SK-MEL-5 (cell line): ENCODE measurements at places on chromosomes 6 and 20.

GRCh38 chr6:30647242-30648116, 546 bp downstream of the C6orf136 start:
- peak; percentile 59 for DNase-seq

GRCh38 chr6:126300735-126301134, 39.2 kb upstream of the CENPW start:
- no peak for DNase-seq

DNA sequence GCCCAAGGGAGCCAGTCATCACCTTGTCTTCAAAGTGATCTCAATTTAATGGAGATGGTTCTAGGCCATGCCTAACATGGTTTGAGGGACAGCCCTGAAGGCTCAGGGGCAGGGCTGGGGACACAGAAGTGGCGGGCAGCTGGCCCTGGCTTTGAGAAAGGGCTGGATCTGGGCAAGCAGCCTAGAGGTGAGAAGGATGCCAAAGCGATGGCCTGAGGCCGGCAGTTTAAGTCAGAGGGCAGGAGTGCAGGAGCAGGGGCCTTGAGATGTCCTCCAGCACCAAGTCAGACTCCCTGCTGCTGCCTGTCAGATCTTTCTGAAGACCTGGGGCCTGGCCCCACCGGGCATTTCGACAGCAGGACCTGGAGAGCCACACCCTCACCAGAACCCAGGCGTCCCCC, 28.4 kb upstream of the APMAP start:
- no peak for DNase-seq

GRCh38 chr6:29603930-29604329, 19.0 kb downstream of the OR2H2 start:
- DNase-seq = no peak

GRCh38 chr6:121584586-121585369, 149.3 kb downstream of the GJA1 start:
- DNase-seq = no peak

DNA sequence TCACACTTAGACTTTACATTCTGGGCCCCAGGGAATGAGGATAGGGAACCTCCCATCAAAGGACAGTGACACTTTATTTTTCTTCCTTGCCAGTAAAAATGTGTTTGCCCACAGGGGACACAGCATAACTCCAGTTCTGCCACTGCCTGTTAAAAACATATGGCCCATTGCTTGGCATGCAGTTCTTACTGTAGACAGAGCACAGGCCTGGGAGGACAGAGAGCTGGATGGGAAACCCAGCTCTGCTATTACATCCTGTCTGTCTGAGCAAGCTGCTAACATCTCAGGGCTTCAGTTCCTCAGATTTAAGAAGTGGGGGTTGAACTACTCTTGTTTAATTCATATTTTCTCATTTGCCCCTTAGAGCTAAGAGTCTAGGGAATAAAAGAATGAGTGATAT, 120.2 kb downstream of the AKAP7 start:
- DNase-seq = no peak

DNA sequence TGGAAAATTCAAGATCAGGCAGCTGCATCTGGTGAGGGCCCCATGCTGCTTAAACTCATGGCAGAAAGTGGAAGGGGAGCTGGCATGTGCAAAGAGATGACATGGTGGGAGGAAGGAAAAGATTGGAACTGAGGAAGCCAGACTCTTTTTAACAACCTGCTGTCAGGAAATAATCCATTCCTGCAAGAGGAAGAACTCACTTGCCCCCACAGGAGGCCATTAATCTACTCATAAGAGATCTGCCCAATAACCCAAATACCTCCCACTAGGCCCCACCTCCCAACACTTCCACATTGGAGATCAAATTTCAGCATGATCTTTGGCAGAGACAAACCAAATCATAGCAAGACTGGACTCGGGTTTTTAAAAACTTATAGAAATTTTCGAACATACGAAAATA, 200.5 kb upstream of the KCNQ5 start:
- no peak for DNase-seq

GRCh38 chr6:24430086-24430485, 27.4 kb downstream of the MRS2 start:
- DNase-seq = no peak

DNA sequence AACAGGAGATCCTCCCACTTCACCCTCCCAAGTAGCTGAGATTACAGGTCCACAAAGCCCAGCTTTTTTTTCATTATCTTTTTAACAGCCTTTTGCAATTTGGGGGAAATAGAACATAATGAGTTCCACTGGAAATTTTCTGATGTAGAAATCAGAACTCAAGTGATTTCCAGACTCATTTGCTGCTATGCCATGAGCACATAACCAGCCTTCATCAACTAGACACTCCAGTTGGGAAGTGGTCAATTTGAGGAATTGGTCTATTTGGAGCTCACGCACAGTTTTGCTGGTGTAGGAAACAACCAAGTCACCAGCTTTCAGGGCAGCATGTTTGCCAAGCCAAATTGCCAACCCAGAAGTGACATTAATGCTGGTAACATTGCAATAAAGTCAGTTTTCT, 86.7 kb downstream of the MAFB start:
- no peak for DNase-seq

GRCh38 chr6:158158123-158158522, 9.9 kb downstream of the SERAC1 start:
- DNase-seq = no peak

DNA sequence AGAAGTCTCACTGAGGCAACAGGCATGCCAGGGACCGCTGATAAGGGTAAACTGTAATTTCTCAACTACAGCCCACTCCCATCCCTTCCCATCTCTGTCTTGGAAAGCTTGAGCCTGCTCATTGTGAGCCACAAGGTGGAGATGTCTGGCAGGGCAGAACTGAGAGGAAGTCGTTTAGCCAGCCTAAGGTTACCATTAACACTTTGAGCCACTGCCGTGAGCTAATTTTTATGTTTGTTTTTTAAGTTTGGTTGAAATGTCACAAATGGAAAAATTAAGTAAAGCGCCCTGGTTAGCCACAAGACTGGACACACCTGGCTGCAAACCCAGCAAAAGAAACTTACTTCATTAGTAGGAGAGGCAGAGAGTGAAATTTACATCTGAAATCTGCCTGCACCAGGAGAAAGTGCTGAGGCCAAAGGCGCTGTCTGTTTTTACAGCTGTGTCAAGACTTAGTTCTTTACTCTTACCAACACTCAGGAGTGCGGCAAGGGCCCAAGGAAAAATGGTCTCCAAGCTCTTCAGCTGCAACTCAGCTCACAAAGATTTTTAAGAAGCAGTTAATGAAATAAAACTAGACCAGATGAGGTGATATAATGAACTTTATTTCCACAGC, 50.0 kb upstream of the FAM83C start:
- DNase-seq = peak; percentile 49

DNA sequence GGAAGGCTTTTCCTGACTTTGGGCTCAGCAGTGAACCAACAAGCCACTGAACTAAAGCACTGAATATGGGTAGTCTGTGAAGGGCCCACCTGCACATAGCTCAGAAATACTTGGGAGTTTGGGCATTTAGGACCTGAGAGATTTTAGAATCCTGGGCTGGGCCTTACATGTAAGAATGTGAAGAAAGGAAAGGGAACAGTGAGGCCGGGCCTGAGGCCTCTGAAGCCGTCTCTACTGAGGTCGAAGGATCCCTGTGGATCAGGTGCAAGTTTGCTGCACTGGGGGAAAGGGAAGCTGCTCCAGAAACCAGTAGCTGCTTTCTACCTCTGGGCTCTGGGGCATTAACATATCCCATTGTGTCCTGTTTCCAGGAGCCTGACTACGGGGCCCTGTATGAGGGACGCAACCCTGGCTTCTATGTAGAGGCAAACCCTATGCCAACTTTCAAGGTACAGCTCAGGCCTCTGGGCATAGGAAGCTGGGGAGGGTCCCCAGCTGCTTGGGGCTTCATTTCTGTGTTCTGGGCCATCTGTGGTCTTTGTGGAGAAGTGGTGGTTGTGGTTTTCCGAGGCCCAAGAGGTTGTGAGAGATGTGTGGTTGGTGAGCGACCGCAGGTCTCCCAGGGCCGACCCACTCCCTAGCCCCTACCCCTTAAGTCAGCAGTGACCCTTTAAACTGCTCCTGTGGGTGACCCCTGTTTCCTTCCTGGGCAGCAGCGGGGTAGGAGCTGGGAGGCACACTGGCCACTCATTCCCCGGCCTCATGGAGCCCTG, 30.3 kb downstream of the PLCG1 start:
- no peak for DNase-seq

DNA sequence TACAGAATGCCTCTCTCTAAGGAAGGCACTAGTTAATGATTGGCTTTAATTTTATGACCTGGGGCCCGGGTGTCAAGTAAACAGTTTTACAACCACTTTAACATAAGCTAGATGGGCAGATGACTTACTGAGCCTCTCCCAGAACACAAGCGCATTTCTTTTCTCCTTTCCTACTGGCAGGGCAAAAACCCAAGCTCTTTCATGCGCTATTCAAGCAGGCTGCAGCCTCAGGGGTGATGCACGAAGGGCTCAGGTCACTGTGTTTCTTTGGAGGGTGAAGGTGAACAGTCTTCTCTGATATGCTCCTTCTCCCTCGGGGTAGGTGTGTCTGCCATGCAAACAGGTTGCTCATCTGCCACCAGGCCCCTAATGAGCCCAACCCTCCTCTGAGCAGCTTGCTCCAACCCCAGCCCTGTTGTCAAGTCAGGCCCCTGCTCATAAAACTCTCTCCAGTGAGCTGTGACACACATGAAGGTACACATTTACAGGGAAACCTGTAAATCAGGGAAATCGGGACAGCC, 73.5 kb upstream of the CDH4 start:
- DNase-seq = no peak

- peak; percentile 44 for DNase-seq
Measured at GRCh38 chr20:51128198-51128597, 105.3 kb upstream of the KCNG1 start.

DNA sequence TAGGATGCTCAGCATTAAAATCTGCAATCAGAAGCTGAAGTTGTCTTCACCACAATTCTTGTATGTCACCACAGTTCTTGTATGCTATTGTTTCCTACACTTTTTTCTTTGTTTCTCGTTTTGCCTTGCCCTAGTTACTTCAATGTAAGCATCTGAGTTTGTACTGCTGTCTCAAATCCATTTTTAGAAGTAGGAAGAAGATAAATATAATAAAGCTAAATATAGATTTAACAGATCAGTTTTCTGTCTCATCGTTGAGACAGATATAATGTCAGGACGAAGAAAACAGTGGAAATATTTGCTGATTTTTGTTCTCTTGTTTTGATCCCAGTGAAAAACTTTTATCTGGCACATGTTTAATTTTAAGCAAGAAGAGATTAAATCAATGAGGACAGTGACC, 318.0 kb downstream of the QKI start:
- DNase-seq = no peak

- DNase-seq = no peak
Measured at GRCh38 chr6:64254558-64254957, 619.0 kb downstream of the PHF3 start.

DNA sequence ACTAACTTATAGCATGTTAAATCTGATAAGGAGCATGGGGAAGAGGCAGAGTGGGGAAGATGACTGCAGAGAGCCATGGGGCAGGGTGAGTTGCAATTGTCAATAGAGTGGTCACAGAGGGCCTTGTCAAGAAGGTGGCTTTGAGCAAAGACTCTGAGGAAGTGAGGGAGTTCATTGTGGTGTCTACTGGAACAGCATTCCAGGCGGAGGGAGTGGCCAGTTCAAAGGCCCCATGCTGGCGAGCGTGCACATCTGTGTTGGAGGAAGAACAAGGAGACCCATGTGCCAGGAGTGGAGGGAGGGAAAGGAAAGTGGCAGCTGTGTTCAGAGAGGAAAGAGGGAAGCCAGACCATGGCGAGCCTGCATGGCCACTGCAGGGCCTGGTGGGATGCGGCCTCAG, 15.8 kb upstream of the GPR6 start:
- no peak for DNase-seq

GRCh38 chr6:110467566-110468140, 8.8 kb downstream of the SLC22A16 start:
- no peak for DNase-seq

- DNase-seq = no peak
Measured at GRCh38 chr6:66277400-66277799, 570.4 kb upstream of the EYS start.

GRCh38 chr20:16846006-16846405, 97.8 kb downstream of the OTOR start:
- peak; percentile 94 for DNase-seq

DNA sequence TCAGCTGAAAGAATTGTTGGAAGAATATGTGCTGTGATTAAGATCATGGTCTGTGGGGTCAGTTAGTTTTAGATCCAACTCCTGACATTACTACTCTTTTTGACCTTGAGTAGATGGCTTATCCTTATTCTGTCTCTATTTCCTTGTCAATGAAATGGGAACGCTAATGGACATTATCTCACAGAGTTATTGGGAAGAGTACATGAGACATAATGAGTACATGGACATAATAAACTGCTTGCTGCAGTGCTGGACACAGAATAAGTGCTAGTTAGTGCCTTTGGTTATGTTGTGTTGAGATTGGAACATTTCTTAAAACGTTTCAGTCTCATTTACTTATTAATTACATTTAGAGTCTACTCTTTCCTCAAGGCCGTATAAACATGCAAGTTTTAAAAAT, 42.6 kb downstream of the MAPK14 start:
- DNase-seq = no peak

GRCh38 chr6:44202332-44202971, 14.3 kb upstream of the MYMX start:
- DNase-seq = no peak

DNA sequence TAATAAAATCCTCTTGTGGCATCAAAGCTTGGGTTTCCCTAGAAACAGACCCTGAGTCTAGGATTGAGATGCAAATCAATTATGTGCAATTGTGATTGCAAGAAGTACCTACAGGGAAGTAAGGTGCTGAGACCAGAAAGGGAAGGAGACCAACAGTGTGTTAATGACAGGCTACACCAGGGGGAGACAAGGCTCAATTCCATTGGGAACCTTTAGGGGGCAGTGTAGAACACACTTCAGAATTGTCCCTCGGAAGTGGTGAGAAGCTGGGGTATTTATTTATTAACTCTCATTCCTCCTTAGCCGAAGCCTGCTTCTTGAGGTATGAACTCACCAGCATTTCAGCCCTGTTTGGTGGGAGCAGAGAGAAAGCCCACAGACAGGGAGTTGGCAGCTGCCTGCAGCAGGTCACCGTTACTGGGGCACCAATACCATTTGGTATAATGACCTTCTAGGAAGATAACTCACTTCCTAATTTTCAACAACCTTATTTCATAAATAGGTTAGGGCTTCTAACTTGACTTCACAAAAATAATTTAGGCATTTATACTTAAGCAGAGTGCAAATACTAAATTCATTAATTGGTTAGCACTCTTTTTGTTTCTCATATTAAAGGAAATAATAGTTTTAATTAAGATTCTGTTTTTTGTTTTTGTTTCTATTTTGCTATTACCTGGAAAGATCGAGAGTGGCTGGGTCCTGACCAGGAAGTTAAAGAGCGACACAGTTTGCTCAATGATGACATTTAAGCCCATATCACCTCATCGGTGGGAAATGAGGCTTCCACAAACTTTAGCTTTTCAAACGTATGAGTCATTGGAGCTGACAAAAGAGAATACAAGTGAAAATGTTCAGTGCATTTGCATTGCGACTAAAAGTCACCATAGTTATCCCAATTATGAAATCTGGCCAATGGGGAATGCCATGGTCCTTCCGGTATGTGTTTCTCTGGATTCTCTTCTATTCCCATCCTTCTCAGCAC, 94.8 kb downstream of the BTBD3 start:
- peak; percentile 85 for DNase-seq

- DNase-seq = no peak
Measured at GRCh38 chr6:79001415-79001814, 76.6 kb downstream of the PHIP start.

- no peak for DNase-seq
Measured at GRCh38 chr20:10906834-10907233, 233.0 kb upstream of the JAG1 start.

- no peak for DNase-seq
Measured at GRCh38 chr20:1242530-1242929, 16.7 kb downstream of the RAD21L1 start.
